ENCODE measurements at places on chromosomes 13 and 19.

- DNase-seq = peak; percentile 8
These were observed 193.9 kb upstream of the RNF113B start for GRCh38 chr13:98370806-98371515.

GRCh38 chr19:57769345-57770131 lies at the start of gene ZNF586:
TSS of gene ZNF586 (plus strand) at chr19:57769676. CDS start at chr19:57769843, 167 bp downstream.
- DNase-seq = peak; percentile 81

- DNase-seq = no peak
These were observed 287.0 kb downstream of the DCT start for GRCh38 chr13:94192431-94192975.

GRCh38 chr13:46382224-46382623 lies 4.8 kb downstream of the RUBCNL start:
- no peak for DNase-seq

DNA sequence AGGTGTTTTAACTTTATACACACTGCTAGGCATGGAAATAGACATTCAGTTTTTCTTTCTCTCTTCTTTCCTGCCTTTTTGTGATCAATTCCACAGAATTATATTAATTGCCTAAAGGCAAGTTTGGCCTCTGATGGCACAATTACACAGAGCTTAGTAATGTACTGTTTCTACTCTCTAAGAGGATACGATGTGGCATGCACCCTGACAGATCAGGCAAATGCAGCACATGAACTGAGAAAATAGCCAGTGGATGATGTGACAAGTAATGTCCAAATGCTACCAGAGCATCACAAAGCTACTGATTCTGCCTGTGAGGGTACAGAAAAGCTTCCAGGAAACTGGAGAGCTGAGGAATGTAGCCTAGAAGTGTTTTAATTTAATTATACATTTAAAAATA lies 233.8 kb upstream of the PRR20A start:
- DNase-seq = peak; percentile 24

DNA sequence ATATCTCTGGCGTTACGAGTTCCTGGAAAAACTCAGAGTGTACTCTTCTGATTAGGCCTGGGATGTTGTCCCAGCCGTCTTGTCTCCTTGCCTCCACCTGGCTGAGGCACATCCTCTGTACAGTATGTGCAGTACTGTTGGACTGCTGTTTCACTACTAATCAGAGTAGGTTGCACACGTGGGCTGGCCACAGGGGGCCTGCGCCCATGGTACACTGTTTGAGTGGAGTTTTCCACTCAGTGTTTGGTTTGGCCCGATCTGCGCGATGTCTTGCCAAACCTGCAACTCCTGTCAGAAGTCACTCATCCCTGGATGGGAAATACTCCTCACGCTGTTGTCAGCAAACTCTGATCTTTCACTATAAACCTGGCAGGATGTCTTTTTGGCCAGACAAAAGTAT lies 189.6 kb upstream of the CSNK1A1L start:
- no peak for DNase-seq

DNA sequence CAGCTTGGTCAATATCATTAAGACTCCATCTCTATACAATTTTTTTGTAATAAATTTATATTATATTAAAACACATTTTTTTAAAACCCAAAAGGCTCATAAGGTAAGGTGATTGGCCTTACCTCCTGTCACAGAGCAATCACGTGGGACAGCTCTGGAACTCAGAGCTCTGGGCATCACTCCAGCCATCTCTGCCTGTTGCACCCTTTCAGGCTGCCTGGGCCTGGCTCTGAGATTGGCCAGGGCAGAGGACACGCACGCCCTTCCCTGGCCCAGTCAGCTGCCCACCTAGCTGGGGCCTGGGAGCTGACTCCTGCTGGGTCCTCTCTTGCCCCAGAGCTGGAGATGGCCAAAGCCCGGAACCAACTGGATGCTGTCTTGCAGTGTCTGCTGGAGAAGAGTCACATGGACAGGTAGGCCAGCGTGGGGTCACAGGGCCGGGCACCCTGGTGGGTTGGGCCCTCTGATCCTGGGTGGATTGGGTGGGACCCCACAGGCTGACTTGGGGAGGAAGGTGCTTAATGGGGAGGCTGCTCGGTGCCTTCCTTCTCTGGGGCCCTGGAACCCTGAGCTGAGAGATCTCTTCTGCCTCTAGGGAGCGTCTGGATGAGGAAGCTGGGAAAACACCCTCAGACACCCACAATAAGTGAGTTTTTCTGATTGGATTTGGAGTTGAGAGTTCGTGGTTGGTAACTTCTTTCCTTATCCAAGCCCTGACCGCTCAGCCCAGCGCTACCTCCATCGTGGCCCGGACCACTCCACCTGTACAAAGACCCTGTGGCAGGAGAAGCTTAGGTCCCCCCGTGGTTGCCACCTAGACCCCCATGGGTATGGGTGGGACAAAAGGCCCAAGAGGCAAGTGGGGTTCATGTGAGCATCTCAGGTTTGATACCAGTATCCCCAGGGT lies 3.7 kb downstream of the LIN37 start:
- DNase-seq = no peak

DNA sequence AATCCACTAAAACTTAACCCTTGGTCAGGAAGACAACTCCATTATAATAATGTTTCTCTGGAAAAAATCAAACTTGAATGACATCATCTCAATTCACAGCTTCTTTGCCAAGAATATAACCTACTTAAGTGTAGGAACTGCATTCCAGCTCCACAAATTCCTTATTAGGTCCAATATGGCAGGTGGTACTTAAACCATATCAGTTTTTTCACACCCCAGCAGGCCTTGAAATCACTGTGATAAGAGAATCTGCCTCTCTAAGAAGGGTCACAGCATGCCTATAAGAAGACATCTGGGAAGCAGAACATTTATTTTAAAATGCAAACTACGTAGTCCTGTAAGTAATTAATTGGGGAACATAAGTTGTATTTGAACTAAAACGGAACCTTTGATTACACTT lies 687.8 kb downstream of the DIAPH3 start:
- DNase-seq = no peak

- DNase-seq = no peak
These were observed 17.3 kb downstream of the C19orf81 start for GRCh38 chr19:50666346-50667176.

DNA sequence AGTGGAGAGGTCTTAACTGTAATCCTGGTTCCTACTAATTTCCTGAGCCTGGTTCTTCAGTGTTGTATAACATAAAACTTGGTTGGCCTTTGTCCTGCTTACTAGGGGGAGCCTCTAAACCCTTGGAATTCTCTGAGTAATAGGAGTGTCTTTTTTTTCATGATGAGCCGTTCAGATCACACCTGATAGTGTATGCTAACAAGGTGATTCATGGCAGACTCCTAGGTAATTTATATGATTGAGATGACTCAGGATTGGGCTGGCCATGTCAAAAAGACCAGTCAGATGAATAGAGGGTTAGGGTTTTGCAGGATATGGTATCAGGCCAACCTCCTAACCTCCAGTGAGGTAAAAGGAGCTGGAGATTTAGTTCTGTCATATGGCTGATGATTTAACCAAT lies 135.8 kb upstream of the KLF12 start:
- peak; percentile 95 for DNase-seq

DNA sequence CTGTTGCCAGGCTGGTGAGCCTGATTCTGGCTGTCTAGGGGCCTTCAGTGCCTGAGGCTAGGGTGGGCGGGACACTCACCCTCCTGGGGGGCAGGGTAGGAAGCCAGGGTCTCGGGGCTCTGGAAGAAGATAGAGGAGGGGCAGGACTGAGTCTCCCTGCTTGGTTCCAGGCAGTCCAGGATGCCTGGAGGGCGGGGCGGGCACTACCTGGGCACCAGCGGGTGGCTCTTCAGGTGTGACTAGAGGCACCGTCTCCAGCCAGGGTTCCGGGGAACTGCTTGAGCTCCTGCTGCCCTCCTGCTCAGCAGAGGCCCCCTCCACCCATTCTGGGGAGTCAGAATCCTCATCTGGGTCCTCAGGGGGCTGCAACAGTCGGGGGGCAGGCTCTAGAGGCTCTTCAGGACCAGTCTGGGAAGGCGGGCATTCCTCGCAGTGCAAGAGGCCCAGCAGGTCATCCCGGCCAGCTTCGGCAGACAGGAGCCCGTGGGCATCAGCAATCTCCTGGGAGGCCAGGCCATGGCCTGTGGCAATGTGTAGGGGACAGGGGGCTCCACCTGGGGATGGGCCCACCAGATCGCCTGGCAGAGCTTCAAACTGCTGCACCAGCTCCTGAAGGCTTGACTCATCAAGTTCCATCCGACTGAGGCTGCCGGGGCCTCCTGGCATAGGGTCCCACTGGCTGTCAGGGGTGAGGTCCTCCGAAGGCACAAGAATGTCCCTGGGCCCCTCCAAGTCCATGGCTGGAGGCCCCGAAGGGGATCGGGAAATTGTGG lies 1.8 kb downstream of the APBA3 start:
- DNase-seq = no peak

- peak; percentile 45 for DNase-seq
These were observed at the start of gene CCDC106 for GRCh38 chr19:55647732-55648584. TSS of gene CCDC106 (plus strand) at chr19:55648212. CDS start at chr19:55649047, 835 bp downstream.

DNA sequence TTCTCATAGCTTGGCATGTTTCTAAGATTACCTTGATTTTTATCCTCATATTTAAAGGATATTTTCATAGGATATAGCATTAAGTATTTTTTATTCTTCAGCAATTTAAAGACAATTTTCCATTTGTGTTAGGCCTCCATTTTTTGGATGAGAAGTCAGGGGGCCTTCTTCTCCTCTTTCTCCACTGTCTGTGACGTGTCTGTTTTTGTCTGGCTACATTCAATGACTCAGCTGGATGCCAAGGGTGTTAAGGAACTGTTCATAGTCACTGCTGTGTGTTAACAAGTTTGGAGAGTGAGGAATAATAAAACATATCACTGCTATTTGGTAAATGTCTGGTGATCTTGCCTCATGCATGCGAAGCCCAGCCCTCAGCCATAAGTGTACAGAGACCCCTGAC lies 36.4 kb downstream of the ZNF582 start:
- peak; percentile 49 for DNase-seq

DNA sequence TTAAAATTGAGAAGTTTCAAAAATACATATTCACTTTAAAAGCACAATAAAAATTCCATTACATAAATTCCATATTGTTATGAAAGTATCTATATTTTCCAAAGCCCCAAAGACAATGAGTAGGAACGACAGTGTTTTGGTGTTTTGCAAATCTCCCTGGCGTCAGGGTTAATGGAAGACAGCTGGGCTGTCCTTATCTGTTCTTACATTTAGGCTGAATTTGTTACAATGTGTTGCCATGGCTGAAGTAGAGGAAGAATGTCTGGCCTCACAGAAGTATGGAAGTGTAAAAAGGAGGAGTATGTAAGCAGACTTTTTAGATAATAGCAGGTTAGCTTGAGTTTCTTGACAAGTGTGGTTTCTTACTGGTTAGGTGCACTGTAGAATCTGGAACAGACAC lies 124.4 kb upstream of the SPATA13 start:
- no peak for DNase-seq

DNA sequence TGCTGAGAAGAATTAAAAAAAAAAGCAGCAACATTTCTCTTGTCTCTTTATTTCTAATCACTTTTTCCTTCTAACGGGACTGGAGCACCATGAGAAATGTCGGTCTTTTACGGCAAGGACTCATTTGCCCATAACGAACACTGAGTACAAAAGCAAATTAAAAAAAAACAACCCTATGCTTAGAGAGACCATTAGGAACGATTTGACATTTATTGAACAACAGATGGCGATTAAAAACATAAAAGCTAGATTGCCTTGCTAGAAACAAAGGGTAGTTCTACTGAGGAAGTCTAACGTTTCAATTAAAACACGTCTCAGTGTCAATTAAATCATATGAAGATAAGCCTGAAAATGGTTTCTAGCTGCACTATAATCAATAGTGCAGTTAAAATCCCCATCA lies 51.1 kb downstream of the OLFM4 start:
- no peak for DNase-seq

- DNase-seq = no peak
These were observed 71.7 kb downstream of the POSTN start for GRCh38 chr13:37526710-37527473.

- peak; percentile 50 for DNase-seq
These were observed 23.1 kb downstream of the TMED1 start for GRCh38 chr19:10812902-10813404.

DNA sequence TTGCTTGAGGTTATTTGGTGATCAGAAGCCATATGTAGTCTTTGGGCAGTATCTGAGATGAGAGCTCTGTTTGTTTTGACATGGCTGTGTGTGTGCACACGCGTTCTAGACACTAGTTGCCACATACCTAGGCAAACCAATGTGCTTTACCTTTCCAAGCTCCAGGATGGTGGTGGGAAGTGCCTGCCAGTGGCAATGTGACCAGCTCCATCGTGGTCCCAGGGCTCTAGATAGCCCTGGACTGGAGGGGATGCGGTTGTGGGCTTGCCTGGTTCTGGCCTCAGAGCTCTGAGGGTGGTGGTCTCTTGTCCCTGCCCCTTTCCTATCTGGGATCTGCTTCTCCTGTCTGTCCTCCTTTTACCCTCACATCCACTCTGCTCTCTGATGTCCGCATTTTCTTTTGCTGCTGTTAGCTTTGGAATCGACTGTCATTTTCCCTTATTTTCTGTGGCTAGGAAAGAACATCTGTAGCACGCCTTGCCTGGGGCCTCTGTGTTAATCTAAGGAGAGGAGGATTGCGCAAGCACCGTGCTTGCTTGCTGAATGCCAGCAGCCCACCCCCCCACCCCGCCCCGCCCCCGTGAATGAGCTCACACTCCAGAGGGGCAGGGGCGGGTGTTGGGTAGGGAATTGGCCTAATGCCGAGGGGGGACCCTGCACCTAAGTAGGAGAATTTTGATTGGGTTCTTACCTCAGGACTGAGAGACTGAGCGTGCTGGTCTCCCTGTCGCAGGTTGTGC lies 89.5 kb downstream of the ARHGEF7 start:
- DNase-seq = peak; percentile 39

DNA sequence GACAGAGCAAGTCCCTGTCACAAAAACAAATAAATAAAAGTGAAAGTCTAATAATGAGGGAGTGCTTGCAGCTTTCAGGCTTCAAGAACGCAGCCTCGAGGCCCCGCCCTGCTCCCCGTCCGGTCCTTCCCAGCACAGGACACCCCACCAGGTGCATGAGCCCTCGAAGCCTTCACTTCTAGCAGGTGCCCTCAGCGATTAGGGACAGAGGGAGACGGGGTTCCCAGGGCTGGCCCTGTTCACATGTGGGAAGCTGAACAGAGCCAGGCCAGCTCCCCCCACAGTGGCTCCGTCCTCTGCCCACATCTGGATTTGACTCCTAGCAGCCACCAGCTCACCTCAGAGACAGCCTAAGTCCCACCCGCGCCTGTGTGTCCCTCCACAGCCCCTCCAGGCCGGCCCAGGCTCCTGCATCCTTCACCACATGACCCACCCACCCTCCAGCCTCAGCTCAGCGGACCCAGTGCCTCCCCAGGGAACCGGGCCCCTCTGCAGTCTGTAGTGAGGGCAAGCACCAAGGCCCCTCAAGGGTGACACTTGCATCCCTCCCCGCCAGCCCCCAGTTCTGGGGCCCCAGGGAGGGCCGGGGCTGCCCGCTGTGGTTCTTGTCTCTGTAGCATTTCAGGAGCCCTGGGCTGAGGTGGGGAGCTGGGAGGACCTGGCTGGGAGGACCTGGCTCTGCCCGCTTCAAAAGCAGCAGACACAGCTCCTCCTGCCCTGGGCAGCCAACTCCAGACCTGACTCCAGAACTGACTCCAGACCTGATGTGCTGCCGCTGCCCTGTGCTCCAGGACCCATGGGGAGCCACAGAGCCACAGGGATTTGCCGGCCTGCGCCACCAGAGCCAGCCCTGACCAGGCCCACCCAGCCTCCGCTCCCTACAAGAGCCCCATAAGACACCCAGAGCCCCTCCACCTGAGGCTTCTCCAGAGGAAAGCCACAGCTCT lies 27.2 kb downstream of the GPX4 start:
- DNase-seq = no peak

Data from foreskin keratinocyte (primary cell).